ENCODE measurements at places on chromosomes 13 and 19. TPM values are rescaled to one million over a fixed set of nuclear protein-coding genes. Genes with fewer than 3 reads are reported as not detected.
A peak's percentile ranks its signal among the peaks of the same experiment; 100 is the strongest.

The CEACAM7 gene
- polyA plus RNA-seq, result 1,079 TPM

The ZNF793 gene
- 1.2 TPM for polyA plus RNA-seq

The TUBA3C gene
- not detected for polyA plus RNA-seq

The SLITRK5 gene
- polyA plus RNA-seq, result under 0.01 TPM

The CNN1 gene
- 45.0 TPM for polyA plus RNA-seq

The FXYD7 gene
- polyA plus RNA-seq, result 1.7 TPM

- peak; percentile 97 for DNase-seq
- peak overlapping the region; percentile 87 for H3K27ac ChIP-seq
- no peaks in the 10 kb centered on the region for H3K36me3 ChIP-seq
- no peak overlapping the region for H3K4me3 ChIP-seq
- peaks cover 43% of the 10 kb centered on the region for H3K4me1 ChIP-seq
- H3K27me3 ChIP-seq, result no peaks in the 10 kb centered on the region
Measured at GRCh38 chr19:11152318-11153062, 3.1 kb downstream of the SPC24 start.

DNA sequence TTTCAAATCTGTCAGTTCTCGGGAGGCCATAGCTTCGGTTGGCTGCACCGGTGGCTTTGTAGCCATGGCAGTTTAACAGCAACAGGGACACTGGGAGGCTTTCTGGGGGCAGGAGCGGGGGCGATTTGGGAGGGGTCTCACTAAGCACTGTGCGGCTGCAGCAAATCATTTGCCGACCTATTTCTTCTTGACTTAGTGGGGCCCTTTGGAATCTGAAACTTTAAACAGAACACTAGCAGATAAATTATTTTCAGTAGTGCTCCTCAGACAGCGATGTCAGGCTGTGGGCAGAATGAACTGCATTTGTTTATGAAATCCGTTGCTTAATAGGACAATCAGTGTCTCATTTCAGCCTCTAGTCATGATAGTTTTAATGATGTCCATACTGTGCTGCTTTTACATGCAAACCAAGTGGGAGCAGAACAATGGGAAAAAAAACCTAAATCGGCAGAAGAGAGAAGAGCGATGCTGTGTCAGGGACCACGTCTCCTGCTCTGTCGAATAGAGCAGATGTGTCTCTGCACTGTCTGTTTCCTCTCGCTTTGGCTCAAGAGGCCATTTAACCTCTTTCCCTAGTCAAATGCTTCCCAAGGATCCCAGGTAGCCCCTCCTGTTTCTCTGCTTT lies 211.9 kb downstream of the OLFM4 start:
- H3K27me3 ChIP-seq, result no peaks in the 10 kb centered on the region
- no peaks in the 10 kb centered on the region for H3K4me1 ChIP-seq
- DNase-seq, result no peak
- H3K4me3 ChIP-seq, result no peak overlapping the region
- H3K36me3 ChIP-seq, result no peaks in the 10 kb centered on the region

GRCh38 chr19:54478677-54479266 lies 5.7 kb upstream of the CDC42EP5 start:
- H3K36me3 ChIP-seq, result no peaks in the 10 kb centered on the region
- DNase-seq, result no peak
- H3K27me3 ChIP-seq, result no peaks in the 10 kb centered on the region
- no peak overlapping the region for H3K27ac ChIP-seq
- H3K4me3 ChIP-seq, result no peak overlapping the region

- DNase-seq, result no peak
- H3K4me1 ChIP-seq, result peaks cover 10% of the 10 kb centered on the region
- peak overlapping the region; percentile 87 for H3K27ac ChIP-seq
- H3K36me3 ChIP-seq, result no peaks in the 10 kb centered on the region
- no peaks in the 10 kb centered on the region for H3K27me3 ChIP-seq
Measured at GRCh38 chr13:96052656-96053002, 572 bp downstream of the UGGT2 start.

GRCh38 chr19:56301886-56302620 lies 12.6 kb downstream of the ZSCAN5A start:
- H3K4me3 ChIP-seq, result no peak overlapping the region
- DNase-seq, result no peak
- no peaks in the 10 kb centered on the region for H3K36me3 ChIP-seq
- H3K4me1 ChIP-seq, result no peaks in the 10 kb centered on the region
- H3K27me3 ChIP-seq, result no peaks in the 10 kb centered on the region
- no peak overlapping the region for H3K27ac ChIP-seq

DNA sequence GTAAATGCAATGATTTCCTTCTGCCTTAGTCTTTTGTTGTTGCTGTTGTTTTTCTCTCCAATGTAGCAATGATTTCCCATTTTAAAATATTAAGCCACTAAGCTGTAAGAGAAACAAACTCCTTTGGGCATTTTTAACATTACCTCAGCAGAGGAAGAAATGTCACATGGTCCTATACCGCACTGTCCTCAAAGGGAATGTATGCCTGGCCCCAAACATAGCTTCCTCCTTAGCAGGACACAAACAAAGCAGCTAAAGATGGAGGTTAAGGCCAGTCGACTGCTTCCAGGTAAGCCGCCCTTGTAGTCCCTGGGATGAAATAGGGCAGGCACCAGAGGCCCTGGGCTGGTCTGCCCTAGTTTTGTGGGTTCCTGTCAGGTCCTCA lies 249.0 kb downstream of the TSHZ3 start:
- H3K4me3 ChIP-seq, result no peak overlapping the region
- H3K27me3 ChIP-seq, result no peaks in the 10 kb centered on the region
- H3K36me3 ChIP-seq, result no peaks in the 10 kb centered on the region
- peaks cover 38% of the 10 kb centered on the region for H3K4me1 ChIP-seq
- DNase-seq, result no peak
- H3K27ac ChIP-seq, result no peak overlapping the region

DNA sequence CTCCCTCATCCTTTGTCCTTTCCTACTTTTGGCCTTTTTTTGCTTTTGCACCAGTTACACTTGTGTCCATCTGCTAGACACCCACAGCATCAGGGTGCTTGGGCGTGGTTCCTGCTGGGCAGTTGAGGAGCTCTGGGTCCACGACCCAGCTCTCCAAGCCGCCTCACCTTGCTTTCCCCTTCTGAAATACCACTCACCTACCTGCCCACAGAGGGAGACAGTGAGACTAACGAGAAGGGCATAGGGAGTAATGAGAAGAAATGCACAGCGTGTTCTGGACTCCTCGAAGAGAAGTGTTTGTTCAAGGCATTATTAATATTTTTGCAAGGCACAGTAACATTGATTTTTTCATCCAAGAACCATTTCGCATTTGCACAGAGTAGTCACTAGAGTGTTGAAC lies 92.9 kb downstream of the DNAJC15 start:
- H3K4me1 ChIP-seq, result peaks cover 33% of the 10 kb centered on the region
- H3K27ac ChIP-seq, result no peak overlapping the region
- H3K4me3 ChIP-seq, result no peak overlapping the region
- H3K27me3 ChIP-seq, result no peaks in the 10 kb centered on the region

DNA sequence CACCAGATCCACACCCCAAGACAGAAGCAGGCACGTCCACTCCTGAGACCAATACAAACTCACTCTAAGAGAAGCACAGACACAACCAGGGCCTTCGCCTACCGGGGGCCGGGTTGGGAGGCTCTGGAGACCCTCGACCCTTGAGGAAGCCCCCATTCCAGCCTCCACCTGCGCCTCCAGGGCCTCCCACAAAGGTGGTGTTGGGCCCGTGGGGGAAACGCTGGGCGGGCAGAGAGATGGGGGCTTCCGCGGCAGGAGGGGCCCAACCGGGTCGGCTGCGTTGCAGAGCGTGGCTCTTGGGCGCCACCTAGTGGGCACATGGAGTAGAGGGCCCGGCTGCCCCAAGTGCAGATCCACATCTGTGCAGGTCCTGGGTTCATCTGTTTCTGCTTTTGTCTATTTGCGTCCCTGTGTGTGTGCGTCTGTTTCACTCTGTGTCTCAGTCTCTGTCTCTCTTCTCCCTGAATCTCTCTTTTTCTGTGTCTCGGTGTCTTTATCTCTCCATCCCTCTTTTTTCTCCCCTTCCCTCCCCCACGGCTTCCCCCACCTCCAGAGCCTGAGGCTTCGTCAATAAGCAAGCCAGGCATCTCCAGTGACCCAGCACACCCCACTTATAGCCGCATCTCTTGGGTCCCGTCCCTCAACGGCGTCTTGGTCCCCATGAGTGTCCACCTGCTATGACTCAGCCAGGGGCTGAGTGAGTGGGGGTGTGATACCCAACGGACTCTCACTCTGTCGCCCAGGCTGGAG lies 10.5 kb upstream of the TINCR start:
- no peak overlapping the region for H3K27ac ChIP-seq
- H3K27me3 ChIP-seq, result no peaks in the 10 kb centered on the region
- peaks cover 6% of the 10 kb centered on the region for H3K36me3 ChIP-seq
- peaks cover 3% of the 10 kb centered on the region for H3K4me1 ChIP-seq
- no peak overlapping the region for H3K4me3 ChIP-seq

- no peak overlapping the region for H3K4me3 ChIP-seq
- no peaks in the 10 kb centered on the region for H3K4me1 ChIP-seq
- no peak overlapping the region for H3K27ac ChIP-seq
- DNase-seq, result no peak
Measured at GRCh38 chr19:13610039-13610691, 103.9 kb upstream of the CACNA1A start.

DNA sequence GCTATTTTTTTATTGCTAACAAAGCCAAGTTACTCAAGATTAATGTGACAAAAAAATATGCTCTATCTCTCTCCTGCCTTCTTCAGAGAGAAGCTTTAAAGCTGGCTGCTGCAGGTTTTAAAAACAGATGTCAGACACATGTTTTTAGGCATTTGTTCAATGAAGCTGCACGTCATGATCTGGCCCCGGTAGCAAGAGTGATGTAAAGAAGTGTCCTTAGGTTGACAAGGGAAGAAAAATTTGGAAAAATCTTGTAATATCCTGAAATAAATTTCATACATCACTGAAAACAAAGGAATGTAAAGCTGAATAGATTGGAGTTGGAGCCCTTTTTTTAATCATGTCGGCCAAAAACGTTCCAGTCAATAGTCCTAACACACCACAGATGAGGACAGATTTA lies 531.4 kb upstream of the NBEA start:
- H3K36me3 ChIP-seq, result no peaks in the 10 kb centered on the region
- no peaks in the 10 kb centered on the region for H3K27me3 ChIP-seq
- peaks cover 3% of the 10 kb centered on the region for H3K4me1 ChIP-seq
- no peak overlapping the region for H3K4me3 ChIP-seq
- no peak overlapping the region for H3K27ac ChIP-seq

DNA sequence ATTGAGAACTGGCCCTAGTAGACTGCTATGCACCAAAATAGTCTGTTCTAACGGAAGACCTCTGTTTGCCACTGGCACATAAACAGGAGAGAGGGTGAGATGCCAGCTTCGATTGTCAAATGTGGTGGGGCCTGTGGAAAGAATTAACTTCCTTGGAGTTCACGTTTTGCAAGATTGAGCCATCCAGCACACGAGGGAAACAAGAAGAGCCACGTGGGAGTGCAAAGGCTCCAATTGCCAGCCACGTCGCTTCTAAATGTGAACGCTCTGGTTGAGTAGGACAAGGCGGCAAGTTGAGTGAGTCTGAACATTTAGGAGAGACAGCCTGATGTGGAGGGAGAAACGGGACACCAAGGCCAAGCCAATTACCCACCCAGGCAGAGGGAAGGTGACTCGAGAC lies 409.1 kb downstream of the FGF9 start:
- no peak for DNase-seq
- no peaks in the 10 kb centered on the region for H3K27me3 ChIP-seq
- H3K27ac ChIP-seq, result no peak overlapping the region
- no peaks in the 10 kb centered on the region for H3K4me1 ChIP-seq
- H3K36me3 ChIP-seq, result no peaks in the 10 kb centered on the region
- H3K4me3 ChIP-seq, result no peak overlapping the region

DNA sequence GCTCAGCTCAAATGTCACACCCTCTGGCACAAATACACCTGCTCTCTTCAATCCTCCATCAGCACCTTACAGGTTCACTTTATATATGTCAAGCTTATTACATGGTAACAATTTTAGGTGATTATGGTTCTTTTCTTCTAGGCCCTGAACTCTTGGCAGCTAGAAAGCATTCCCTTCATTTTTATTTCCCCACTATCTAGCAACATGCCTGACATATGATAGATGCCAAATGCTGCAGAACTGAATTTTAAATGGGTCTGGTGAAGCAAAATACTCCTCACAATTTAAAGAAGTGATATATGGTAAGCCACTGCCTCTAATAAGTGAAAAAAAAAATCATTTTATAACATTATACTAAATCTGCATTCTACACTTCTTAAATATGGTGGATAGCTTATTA lies 95.2 kb downstream of the USP12 start:
- DNase-seq, result no peak
- H3K36me3 ChIP-seq, result peaks cover 4% of the 10 kb centered on the region
- peak overlapping the region; percentile 4 for H3K27ac ChIP-seq
- H3K4me1 ChIP-seq, result peaks cover 54% of the 10 kb centered on the region

- H3K27me3 ChIP-seq, result no peaks in the 10 kb centered on the region
- H3K4me1 ChIP-seq, result no peaks in the 10 kb centered on the region
- H3K36me3 ChIP-seq, result no peaks in the 10 kb centered on the region
- no peak overlapping the region for H3K27ac ChIP-seq
- H3K4me3 ChIP-seq, result no peak overlapping the region
Measured at GRCh38 chr13:42706286-42706685, 75.1 kb upstream of the FAM216B start.
